ENCODE measurements at places on chromosomes 4 and X.

- no peak for DNase-seq
These were observed 1062.5 kb downstream of the ADGRL3 start for GRCh38 chr4:62262676-62263075.

- no peak for DNase-seq
These were observed 56.8 kb downstream of the TAPT1 start for GRCh38 chr4:16169490-16169889.

- DNase-seq, result no peak
These were observed 2.7 kb downstream of the CT55 start for GRCh38 chrX:135168486-135168885.

GRCh38 chr4:58541926-58542325, 1431.7 kb upstream of the IGFBP7 start:
- no peak for DNase-seq

DNA sequence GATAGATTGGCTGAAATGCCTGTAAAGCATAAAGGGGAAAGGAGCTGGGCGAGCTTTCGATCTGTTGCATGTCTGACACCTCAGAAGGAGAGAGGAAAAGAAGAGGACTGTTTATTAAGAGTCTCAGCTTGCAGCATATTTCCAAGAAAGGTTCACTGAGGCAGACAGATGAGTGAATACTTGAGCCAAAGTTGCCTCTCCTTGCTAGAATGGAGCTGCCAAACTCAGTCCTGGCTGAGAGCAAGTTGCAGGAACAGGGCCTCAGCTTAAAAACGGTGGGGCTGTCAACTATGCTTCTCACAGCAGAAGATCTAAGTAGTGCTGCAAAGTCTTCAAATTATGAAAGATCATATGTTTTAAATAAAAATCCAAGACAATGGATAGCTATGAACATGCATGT, 707.5 kb downstream of the PCDH7 start:
- no peak for DNase-seq

DNA sequence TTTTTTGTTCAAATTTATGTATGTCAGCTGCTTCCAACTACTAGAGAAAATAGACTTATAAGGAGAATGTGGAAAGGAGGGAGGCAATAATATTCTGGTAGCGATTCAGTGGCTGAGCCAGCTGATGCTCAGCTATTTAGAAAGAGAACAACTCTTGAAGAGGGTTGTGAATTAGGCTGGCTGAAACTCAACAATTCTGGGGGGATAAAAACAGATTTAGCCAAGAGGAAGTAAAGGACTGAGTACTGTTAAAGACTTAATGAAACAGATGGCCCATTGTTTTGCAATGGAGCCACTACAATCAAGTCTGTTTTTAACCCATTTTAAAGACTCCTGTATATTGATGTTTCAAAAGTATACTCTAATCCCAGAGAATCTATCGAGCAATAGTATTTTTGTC, 1058.9 kb downstream of the C4orf33 start:
- DNase-seq, result no peak

GRCh38 chr4:166675411-166675810, 558.9 kb downstream of the SPOCK3 start:
- DNase-seq, result peak; percentile 84

DNA sequence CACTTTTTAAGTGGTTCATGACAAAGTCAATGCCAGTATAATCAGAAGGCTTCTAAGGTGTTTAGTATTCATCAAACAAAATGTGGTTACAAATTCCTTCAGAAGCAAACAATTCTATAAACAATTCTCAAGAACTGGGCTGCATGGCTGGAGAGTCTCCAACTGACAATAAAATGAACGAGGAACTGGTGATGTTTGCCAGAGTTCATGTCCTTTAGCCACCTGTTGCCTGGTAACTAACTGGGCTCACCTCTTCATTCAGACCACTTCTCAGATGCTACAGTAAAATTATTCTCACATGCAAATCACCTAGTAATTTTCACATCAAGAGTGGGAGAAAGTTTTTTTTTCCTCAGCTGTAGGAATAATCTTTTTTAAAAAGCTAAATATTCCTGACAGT, 53.3 kb downstream of the CAMK2D start:
- peak; percentile 89 for DNase-seq

GRCh38 chr4:68129793-68130192, at the start of gene TMPRSS11F:
Gene TMPRSS11F (minus strand): TSS chr4:68129869. CDS start chr4:68129820, 49 bp downstream.
- DNase-seq, result no peak

DNA sequence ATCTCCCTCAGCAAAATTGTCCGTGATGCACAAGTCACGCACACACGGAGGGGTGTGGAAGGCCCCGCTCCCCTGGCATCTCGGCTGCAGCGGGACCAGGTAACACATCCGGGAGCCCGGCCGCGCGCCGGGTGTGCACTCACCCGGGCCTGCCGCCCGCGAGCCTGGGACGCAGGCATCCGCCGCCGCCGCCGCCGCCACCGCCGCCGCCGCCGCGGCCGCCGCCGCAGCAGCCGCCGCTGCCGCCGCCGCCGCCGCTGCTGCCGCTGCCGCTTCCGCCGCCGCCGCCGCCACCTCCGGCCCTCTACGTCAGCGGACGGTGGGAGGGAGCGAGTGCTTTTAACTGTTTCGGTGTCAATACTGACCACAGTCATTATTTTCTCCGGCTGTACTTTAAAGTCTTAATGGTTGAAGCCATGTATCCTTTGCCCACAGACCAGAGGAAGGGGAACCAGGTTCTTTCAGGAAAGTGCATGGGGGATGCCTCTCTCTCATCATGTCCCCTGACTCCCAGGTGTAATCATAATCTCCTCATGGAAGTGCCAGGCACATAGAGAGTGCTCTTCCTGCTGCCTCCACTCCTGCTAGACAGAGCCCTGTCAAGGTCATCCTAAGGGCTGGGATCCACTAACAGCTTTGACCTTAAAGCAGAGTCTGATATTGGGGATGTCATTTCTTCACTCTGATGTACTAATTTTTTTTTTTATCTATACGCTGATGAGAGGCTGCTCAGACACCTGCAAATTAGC, 38.0 kb downstream of the MAGEE2 start:
- DNase-seq, result peak; percentile 15

GRCh38 chr4:80615099-80615498, 279.6 kb downstream of the CFAP299 start:
- DNase-seq, result no peak

DNA sequence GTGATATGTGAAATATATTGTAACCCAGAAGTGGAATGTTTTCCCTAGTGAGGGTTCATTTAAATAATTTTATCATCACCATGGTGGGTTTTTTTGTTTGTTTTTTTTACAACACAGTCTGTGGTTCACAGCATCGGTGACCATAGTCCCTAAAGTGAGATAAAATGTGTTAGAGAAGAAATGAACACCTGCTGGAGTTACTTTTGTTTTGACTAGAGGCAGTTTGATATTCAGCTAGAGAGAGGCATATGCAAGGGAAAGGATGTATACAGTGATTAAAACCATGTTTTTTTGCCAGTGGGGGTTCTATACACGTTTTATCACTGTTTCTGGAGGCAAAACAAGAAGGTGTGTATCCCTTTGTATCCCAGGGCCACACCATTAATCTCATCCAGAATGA, 541.5 kb downstream of the PCDH7 start:
- no peak for DNase-seq

DNA sequence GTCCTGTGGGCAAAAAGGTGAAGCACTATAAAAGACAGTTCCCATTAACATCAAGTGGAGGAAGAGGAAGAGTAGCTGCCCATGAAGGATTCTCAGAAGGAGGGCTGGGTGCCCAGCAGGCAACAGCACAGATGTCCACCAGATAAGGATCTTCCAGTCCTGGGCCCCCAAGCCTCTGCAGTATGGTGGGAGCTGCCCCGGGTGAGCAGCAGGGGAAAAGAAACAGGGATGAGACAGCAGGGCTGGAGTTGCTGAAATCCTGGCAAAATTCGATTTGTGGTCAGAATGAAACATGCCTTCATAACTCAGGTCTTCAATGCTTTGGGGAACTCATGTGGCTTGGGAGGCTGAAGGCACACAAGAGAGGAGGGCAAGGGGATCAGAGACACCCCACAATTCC, 94.6 kb downstream of the RASL11B start:
- DNase-seq, result no peak

DNA sequence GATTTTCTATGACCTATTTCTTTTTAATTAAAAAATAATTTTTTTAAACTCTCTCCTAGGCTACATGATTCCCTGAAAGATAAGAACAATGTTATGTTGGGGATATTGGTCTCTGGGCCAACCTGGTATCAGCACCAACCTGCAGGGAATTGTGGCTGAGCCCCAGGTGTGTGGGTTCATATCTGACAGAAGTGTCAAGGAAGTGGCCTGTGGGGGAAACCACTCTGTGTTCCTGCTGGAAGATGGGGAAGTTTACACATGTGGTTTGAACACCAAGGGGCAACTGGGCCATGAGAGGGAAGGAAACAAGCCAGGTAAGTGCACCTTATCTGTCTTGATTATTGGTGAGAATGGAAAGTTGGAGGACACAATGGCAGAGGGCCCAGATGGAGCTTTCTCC, 13.5 kb downstream of the HERC3 start:
- DNase-seq, result no peak

GRCh38 chrX:123731987-123732669, 724 bp downstream of the THOC2 start:
- DNase-seq, result peak; percentile 54

GRCh38 chr4:73702796-73703287, 37.5 kb upstream of the CXCL8 start:
- DNase-seq, result no peak

GRCh38 chrX:22060415-22061280, 28.5 kb downstream of the PHEX start:
- DNase-seq, result no peak

- no peak for DNase-seq
These were observed 135.1 kb downstream of the REPS2 start for GRCh38 chrX:17081511-17081910.

- peak; percentile 52 for DNase-seq
These were observed 200.4 kb downstream of the MAB21L2 start for GRCh38 chr4:150782311-150782710.

DNA sequence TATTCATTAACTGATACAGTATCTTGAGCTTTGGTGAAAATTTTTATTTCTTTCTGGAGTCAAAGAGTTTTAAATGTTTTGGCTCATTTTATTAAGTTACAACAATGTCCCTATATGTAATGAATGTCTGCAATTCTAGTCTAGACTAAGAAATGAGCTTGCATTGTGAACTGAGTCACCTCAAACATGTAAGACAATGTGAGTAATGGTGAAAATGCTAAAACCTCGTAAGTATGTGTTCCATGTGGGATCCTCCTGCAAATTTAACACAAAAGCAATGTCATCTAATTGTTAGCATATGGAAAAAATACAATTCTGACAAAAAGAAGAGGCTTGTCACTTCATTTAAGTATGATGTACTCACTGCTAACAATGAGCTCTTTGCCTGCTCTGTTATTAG, 480.5 kb upstream of the FSTL5 start:
- DNase-seq, result no peak

DNA sequence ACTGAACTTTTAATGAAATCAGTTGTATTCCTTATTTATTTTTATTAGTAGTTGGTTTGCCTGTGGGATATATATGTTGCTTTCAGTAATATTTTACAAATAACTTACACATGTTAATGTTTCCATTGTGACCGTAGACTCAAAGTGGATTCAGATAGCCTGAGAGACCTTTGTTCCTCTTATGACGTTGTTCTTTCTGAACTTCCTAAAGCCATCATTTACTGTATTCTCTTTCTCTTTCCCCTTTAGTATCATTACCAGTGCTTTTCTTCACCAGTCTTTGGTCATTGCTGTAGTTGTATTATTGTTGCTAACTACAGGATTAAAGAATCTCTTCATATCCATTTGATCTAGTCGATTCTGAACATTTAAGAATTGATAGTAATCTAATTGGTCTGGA, 4.3 kb downstream of the STIM2 start:
- no peak for DNase-seq

DNA sequence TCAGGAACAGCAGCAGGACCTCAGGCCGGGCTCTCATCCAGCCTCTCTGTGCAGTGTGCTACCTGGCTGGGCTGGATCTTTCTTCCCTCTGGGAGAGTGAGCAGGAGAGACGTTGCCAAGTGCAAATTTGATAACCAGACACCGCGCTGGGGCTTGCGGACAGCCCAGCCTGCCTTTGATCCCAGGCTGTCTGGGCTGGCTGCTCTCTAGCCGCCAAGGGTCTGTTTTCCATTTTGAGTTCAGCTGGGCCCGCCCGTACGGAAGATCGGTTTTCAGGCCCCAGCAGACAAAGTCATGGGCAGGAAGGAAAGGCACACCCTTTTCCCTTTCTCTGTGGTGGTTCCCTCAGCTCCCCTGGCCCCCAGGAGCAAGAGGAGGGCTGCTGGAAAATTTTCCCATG, 90.2 kb downstream of the CPZ start:
- no peak for DNase-seq

GRCh38 chrX:39017077-39017476, 215.8 kb downstream of the MID1IP1 start:
- DNase-seq, result peak; percentile 11

- no peak for DNase-seq
These were observed 574 bp upstream of the MOB1B start for GRCh38 chr4:70901607-70901983.

DNA sequence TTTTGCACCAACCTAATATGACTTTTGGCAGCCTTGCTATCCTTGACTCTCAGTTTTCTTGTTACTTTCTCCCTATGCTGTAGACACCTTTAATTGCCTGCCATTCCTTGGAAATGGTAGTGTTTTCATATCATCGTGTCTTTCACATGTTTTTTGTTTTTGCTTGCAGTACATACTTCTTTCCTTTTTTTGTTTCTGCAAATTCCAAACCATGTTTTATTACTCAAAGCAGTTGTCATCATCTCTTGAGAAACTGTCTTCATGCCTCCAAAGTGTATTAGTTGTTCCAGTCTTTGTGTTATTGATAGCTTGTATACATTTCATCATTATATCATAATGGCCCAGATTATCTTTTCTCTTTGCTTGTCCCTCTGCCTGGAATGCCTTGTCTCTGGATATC, 57.1 kb downstream of the PDLIM5 start:
- no peak for DNase-seq

- no peak for DNase-seq
These were observed 40.6 kb downstream of the DOCK11 start for GRCh38 chrX:118536204-118536603.

DNA sequence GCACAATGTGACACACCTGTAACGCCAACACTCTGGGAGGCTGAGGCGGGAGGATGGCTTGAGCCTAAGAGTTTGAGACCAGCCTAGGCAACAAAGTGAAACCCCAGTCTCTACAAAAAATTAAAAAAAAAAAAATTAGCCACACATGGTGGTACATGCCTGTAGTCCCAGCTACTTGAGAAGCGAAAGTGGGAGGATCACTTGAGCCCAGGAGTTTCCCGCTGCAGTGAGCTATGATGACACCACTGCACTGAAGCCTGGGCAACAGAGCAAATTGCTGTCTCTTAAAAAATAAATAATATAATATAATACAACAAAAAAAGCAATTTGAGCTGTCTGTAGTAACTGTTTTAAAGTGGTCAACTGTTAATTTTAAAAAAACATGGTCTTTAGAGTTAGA, 13.2 kb downstream of the SPOCK3 start:
- no peak for DNase-seq

- no peak for DNase-seq
These were observed 9.3 kb upstream of the ENAM start for GRCh38 chr4:70619288-70619687.

GRCh38 chr4:82770607-82771006, 28.0 kb downstream of the SCD5 start:
- DNase-seq, result no peak

GRCh38 chr4:33187035-33187434, 2466.9 kb downstream of the PCDH7 start:
- no peak for DNase-seq
